ENCODE measurements at places on chromosomes 2 and 18.
A peak's percentile ranks its signal among the peaks of the same experiment; 100 is the strongest.

DNA sequence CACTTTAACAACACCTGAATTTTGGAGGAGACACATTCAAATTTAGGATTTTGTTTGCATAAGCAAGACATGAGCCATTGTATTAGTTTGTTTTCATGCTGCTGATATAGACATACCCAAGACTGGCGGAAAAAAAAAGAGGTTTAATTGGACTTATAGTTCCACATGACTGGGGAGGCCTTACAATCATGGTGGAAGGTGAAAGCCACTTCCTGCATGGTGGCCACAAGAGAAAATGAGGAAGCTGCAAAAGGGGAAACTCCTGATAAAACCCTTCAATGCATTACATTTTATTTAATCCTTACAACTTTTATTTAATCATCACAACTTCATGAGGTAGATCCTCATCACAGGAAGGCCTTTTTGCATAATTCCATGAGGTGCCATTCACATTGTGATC, 242.0 kb upstream of the STON1 start:
- no peak for DNase-seq

GRCh38 chr2:57516698-57517340, 529.8 kb upstream of the VRK2 start:
- no peak for DNase-seq

DNA sequence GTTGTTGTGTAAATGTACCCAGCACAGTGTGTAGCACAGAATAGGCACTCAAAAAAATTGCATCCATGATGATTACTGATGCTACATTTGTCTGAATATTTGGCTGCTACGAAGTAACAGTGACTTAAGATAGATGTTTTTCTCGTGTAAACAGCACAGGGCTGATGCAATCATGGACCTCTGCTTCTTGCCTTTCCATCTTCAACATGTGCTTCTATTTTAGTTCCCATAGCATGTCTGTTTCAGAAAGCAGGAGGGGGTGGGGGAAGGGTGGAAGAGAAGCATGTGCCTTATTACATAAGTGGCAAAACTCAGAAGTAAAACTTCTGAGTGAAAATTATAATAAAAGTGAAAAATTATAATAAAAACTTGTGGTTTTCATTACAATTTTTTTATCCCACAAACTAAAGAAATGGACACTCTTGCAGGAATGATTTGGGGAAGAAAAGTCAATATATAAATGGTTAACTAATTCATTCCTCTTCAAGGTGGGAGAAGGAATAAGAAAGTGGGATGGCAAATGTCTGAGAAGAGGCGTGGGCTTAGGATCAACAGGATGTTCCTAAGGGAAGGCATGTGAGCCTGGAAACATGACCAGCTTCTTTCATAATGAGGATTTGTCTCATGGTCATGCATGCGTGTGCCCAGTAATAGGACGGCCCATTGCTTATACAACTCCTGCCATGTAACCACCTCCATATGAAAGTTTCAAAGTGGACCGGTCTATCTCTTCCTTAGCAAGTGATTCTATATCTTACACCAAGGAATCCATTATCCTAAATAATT, 27.2 kb downstream of the CCBE1 start:
- DNase-seq: no peak

- peak; percentile 9 for DNase-seq
These were observed 49.3 kb downstream of the GREB1 start for GRCh38 chr2:11582862-11583752.

GRCh38 chr2:68344031-68344430, 21.1 kb upstream of the PLEK start:
- DNase-seq: no peak

DNA sequence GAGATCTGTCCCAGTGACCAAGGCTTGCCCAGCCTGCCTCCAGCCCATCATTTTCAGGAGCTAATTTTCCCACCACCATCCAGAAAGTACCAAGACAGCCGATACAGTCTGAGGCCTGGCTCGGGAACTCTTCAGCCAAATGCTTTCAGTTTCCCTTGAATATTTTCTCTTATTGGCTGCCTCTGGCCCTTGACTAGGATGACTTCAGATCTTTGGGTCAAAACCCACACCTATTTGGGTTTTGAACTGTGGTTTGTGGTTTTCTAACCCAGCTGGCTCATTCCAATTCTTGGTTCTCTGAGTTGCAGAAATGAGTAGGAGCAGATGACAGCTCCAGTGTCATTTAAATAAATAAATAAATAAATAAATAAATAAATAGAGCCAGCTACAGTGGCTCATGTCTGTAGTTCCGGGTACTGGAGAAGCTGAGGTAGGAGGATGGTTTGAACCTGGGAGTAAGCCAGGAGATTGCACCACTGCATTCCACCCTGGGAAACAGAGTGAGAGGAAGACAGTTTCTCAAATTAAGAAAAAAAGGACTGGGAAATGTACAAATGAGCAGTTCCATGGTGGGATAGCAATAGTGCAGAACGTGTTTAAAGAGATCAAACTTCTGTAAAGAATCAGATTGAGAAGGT, 465.0 kb upstream of the SOX11 start:
- DNase-seq: no peak

- peak; percentile 13 for DNase-seq
These were observed 4.0 kb upstream of the MREG start for GRCh38 chr2:216017365-216017764.

DNA sequence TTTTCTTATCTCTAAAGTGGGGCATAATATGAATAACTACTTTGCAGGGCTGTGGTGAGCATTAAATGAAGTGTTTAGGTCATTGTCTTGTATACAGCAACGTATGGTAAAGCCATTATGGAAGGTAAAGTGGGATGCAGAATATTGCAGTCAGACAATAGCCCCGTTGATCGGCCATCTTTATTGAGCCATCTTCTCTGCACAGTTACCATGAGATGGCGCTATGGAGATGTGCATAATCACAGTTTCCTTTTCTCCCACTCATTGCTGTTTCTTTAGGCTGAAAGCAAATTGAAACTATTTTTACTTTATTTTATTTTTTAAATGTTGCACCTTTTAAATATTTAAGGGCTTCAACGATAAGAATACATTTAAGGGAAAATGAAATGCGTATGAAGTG, 108.9 kb downstream of the THSD7B start:
- DNase-seq: no peak

DNA sequence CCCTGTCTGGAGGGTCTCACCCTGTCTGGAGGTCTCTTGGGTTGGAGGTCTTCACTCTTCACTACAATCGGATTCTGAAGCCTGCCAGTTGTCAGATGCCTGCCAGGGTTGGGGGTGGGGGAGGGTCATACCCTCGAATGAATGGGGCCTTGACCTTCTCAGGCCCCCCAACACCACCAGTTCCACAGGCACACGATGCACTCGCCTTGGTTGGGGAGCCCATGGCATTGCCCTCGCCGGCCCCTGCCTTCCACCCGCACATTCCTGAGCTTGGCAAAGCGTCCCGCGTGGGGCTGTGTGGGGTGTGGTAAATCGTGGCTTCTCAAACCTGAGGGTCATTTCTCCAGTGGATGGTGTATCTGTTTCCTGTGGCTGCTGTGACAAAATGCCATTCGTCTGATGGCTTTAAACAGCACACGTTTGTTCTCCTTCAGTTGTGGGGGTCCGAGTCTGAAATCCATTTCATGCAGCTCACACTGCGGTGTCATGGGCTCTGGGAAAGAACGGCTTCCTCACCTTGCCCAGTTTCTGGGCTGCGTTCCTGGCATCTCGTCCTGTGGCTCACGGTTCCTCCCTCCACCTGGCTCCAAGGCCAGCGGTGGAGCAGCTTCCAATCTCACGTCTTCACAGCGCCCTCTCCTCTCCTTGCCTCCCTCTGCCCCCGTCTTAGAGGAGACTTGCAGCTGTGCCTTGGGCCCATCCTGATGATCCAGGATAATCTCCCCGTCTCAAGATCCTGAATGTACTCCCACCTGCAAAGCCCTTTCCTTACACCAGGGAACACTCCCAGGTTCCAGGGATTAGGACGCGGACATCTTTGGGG, 38.0 kb upstream of the HPCAL1 start:
- DNase-seq: no peak

DNA sequence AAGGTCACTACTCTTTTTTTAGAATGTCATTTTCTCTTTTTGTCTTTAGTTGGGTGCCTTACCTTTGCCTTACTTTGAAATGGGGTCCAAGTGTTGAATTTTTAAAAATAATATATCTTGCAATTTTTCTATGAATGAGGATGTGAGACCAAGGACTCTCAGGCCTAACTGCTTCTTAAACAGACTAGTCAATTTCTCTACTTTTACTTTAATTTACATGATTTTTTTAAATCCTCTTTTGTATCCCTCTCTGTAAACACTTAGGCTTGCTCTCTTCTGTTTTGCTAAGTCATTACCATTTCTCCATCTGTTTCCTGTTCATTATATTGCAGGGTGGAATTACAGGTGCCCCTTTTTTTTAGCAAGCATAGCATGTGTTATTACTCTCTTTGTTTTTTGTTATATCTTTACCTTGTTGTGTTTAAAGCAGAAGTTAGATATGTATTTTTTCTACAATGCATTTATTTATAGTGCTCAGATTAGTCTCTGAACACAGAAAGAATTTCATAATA, 261.8 kb downstream of the SPAG16 start:
- DNase-seq: no peak

GRCh38 chr2:25190536-25190935, 22.2 kb upstream of the POMC start:
- no peak for DNase-seq

GRCh38 chr18:26051843-26052242, 38.6 kb downstream of the SS18 start:
- no peak for DNase-seq

- DNase-seq: no peak
These were observed 68.6 kb downstream of the BARD1 start for GRCh38 chr2:214740867-214741395.

- DNase-seq: no peak
These were observed 199.1 kb upstream of the SLC14A2 start for GRCh38 chr18:45416168-45416567.

DNA sequence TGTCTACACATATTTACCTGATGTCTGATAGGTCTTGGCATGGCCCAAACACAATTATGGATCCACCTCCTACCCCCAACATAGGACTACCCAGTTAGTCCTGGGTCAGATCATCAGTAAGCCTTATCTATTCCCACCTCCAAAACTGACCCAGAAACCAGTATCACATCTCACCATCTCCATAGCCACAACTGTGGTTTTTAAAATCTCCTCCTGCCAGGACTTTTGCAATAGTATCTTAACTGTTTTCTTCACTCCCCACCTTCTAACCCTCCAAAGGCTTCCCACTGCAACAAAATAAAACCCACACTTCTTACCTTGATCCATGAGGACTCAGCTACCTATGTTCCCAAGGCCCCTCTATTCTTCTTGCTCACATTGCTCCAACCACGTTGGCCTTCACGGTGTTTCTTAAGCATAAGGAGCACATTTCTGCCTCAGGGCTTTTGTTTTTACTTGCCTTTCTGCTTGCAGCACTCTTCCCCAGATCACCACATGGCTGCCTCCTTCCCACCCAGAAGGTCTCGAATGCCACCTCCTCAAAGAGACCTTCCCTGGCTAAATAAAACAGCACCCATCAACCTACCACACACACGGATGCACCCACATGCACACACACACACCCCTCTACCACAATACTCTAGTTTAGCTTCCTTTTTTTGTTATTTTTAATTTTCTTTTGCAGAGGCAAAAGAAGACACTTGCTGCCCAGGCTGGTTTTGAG, 125.9 kb upstream of the SLC1A4 start:
- no peak for DNase-seq

GRCh38 chr2:30641765-30642345, 165.4 kb downstream of the CAPN13 start:
- DNase-seq: no peak

GRCh38 chr18:48029296-48029986, 99.0 kb upstream of the SMAD2 start:
- no peak for DNase-seq

DNA sequence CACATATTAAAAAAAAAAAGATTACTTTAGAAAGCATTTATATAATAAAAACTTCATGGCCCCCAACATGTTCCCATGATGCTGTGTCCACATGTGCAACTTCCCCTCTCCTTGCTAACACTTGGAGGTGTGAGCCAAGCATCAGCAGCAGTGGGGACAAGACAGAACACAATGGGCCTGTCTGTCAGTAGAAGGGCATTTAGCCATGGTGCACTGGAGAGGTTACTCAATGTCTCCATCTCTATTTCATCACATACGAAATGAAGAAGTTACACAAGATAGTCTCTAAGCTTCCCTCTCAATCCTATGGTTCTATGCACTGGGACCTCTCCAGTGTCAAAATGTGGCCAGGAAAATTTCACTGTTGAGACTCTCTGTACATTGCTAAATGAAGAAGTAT, 2.5 kb downstream of the VIT start:
- DNase-seq: no peak

GRCh38 chr18:71784777-71785176, 759.4 kb downstream of the CBLN2 start:
- no peak for DNase-seq

DNA sequence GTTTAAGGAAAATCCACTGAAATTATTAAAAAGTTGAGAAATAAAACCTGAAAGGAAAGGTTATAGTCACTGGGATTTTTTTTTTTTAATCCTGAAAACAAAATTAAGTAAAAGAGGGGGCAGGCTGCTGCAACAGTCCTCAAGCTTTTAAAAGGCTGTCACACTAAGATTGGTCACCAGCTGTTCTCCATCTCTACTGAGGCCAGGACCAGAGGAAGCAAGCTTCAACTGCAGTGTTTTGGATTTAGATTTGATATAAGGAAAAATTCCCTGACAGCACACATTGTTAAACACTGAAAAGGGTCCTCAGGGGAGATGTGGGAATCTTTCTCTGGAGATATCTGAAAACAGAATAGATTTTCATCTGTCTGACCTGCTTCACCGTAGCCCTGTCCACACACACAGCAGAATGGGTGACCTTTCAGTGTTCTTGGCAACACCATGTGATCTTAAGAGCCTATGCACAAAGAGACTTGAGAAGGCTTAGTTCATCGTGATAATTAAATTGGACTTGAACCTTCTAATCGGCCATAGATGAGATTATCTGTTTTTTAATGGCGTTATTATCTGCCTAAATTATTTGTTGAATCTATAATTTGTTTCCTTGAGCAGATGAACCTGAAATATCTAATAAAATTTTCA, 132.0 kb upstream of the BOD1L2 start:
- DNase-seq: no peak

GRCh38 chr18:35835833-35836232, 136.6 kb upstream of the RMP24 start:
- DNase-seq: no peak
